NCI-H1930 (cell line): ENCODE measurements at places on chromosomes 5 and 9.

DNA sequence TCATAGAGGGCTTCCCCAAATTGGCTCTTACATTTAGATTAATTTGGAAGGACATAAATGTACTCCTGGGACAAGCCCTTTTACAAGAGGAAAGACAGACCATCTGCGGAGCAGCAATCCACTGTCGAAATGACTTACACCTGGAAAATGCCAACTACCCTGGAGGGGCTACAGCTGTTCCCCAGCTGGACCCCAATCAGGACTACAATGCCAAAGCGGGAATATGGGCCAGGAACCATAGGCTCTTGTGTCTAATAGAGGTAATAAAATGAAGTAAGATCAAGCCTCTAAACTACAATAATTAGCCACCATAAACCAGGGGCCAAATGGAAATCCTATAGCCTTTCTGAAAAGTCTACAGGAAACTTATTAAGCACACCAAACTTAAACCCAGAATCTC, 581.3 kb downstream of the PDE4D start:
- DNase-seq, result no peak

- no peak for DNase-seq
Measured at GRCh38 chr5:149886060-149886459, 58.5 kb downstream of the PDE6A start.

- no peak for DNase-seq
Measured at GRCh38 chr5:74587890-74588289, 52.6 kb downstream of the ENC1 start.

DNA sequence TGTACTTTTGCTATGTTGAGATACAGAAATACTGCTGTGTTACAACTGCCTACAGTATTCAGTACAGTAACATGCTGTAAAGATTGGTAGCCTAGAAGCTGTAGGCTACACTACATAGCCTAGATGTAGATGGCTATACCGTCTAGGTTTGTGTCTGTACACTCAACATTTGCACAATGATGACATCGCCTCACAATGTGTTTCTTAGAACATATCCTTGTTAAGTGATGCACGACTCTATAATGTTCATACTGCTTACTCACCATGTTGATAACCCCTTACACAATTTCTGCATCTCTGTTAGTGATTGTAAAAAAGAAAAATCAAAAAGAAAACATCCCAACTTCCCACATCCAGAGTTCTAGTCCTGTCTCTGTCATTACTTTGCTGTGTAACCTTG, 450.0 kb downstream of the CCDC171 start:
- no peak for DNase-seq

DNA sequence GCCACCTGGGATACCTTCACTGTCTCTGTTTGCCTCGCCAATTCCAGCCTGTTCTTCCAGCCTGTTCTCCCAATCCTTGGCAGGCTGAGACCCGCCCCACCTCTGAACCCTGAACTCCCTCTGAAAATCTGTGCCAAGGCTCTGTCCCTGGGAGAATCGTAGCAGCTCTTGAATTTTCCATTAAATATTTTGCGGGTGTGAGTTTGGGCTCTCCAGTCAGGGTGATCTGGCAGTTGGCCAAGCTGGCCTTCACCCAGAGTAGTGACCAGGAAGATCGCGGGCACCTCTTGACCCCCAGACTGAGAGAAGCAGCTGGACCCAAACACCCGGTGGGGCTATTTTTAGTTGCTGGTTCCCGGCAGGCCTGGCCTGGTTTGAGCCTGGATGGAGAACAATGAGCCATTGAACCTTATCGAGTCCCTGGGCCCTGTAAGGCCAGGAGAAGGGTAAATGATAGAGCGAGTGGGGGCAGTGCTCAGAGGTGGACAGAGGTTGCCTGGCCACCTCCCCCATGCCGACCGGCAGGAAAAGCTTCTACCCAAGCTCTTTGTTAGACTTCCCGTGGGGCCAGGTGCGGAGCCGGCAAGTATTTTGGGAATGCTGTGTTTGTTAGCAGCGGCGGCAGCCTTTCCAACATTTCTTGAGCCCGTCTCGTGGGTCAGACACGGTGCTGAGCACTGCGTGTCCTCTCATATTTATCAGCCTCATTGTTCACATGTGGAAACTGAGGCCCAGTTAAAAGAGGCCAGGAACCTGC, 146.2 kb downstream of the RGS3 start:
- DNase-seq, result no peak

DNA sequence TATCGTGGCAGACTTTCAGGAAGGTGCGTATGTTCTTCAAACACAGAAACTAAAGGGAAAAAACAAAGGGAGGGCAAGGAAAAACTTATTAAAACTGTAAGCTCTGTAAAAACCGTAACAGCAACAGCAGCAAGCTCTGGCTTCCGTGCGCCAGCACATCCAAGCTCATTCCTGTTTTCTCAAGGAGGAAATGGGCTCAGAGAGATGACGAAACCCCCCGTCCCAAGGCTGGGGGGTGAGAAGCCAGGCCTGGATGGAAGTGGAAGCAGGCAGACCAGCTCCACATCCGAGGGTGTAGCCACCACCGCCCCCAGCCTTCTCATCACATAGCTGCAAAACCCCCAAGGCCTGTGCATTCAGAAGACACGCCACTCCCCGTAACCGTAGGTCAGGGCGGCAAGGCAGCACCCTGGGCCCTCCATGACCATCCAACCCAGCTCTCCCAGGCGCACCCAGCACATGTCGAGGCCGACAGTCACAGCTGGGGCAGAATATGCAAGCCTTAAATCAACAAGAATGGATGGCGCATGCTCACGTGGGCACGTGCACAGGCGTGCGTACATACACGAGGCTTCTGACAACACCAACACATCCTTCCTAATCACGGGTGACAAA, 52.8 kb downstream of the VAV2 start:
- DNase-seq, result no peak

GRCh38 chr5:8399471-8399870, 530.5 kb downstream of the MTRR start:
- no peak for DNase-seq

- no peak for DNase-seq
Measured at GRCh38 chr9:109767404-109767803, 12.6 kb upstream of the PALM2AKAP2 start.

DNA sequence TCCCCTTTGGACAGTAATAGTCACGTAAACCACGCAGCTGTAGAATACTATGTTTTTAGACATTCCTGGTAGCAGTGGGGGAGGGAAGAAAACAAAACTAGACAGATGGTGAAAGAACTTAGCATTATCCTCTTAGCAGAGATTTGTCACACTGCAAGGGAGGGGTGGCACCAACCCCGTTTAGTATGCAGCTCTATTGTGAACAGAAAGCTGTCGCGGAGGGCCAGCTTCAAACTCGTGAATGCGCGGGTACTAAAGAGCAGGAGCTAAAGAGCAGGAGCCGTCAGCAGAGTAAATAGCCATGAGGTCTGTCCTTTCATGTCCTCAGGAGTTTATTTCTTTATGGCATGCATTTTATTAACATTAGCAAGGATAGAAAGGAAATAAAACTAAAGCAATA, 141.9 kb upstream of the SLC12A2 start:
- DNase-seq, result no peak

DNA sequence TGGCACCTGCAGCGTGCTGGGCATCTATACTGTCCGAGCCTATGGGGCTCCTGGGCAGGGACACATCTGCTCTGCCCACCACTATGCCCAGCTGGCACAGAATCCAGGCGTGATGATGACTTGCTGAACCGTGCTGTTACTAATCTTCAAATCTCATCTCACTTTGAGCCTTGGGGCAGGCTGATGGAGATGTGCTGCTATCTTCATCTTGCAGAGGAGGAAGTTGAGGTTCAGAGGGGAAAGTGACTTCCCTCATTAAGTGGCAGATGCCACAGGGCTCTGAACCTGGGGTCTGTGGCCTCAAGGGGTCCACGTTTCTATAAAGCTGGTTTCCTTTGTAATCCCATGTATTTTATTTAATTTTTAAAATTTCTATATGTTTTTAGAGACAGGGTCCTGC, 4.7 kb downstream of the SLC2A6 start:
- no peak for DNase-seq

- DNase-seq, result no peak
Measured at GRCh38 chr9:111427186-111427585, 57.0 kb downstream of the ECPAS start.

- DNase-seq, result no peak
Measured at GRCh38 chr5:137734962-137735554, 831 bp downstream of the KLHL3 start.

DNA sequence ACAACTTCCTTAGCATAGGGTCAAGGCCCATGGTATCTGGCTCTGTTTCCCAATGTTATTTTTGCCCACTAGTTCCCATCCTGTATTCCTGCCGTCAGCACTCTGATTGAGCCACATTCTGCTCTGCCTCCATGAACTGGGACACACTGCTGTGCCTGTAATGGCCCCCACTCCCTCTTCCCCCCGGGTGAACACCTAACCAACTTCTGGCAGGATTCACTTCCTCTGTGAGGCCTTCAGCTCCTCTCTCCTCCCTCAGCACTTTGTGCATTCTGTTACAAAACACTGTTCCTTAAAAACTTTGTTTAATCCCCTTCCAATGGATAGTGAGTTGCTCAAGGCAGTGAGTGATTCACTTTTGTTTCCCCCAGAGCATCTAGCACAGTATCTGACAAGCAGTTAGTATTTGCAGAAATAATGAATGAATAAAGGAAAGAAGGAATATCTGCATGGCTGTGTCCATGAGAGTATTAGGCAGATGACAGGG, 183.6 kb downstream of the EFNA5 start:
- no peak for DNase-seq

DNA sequence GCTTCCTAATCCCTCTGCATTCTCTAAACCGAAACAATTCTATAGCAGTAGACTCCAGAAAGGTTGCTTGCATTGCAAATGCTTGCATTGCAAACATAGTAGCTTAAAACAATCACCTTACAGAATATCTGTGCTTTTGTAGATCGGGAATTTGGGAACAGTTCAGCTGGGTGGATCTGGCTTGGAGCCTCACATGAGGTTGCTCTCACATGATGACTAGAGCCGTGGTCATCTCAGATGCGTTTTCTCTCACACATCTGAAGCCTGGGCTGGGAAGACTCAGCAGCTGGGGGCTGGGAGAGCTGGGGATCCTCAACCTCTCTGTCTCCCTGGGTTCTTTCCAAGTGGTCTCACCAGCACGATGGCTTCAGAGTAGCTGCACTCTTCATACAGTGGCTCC, 127.8 kb downstream of the MSX2 start:
- no peak for DNase-seq

- no peak for DNase-seq
Measured at GRCh38 chr5:1508659-1509290, 15.0 kb downstream of the LPCAT1 start.

DNA sequence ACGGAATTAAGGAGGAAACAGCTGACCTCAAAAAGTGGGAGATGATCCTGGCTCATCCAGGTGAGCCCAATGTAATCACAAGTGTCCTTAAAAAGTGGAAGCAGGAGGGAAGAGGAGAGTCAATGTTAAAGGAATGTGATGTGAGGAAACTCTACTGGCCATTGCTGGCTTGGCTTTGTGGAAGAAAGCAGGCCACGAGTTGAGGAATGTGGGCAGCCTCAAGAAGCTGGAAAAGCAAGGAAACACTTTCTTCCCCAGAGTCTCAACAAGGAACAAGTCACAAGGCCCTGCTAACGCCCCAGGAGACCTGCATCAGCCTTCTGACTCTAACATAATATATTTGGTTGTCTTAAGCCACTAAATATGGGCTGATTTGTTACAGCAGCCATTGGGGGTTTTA, 252.8 kb downstream of the PSAT1 start:
- DNase-seq, result no peak

DNA sequence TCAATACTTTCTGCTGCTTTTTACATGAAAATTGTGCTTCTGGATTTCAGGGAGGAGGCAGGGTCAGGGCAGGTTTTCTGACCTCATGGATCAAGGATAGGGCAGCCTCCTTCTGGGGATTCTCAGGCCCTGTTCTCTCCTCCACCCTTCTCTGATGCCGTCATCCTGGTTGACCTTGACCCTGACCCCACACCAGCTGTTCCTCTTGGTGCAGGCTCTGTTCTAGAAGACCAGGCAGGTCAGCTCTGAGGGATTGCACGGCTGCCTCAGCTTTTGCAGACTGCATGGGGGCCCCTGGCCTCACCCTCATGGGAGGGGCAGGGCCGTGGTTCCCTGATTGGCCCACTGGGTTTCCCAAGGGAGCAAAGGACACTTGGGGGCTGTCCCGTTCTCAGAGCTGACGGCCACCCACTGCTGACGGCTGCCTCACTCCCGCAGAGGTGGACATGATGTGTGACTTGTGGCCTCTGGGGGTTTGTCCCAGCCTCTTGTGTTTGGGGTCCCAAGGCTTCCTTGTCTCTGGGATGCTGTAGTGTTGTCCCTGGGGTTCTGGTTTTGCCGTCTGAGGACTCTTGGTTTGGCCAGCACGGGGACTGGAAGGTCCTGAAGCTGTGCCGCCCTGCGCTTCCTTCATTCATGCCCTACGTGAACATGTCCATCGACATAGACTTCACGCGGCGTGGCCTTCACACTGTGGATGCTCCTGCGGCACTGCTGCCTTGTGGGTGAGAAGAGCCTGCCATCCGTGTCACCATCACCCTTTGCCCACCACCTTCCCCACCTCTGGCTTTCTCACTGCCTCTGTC, 34.5 kb downstream of the CEP72 start:
- DNase-seq, result no peak

DNA sequence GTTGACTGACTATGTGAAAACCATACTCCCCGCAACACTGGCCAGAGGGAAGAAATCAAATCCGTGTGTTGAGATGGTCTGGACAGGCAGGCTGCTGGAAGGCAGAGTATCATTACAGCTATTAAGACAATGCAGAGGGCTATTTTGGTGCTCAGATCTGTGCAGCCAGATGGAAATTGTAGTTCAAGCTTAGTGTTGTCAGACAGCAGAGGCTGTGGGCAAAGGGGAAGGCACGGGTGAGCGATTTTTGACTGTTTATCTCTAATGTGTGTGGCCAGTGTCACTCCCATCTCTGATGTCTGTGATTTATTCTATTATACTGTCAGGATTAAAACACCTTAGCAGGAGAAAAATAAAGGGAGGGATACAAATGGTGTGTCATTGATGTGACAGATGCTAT, 984.4 kb upstream of the WWC1 start:
- no peak for DNase-seq

DNA sequence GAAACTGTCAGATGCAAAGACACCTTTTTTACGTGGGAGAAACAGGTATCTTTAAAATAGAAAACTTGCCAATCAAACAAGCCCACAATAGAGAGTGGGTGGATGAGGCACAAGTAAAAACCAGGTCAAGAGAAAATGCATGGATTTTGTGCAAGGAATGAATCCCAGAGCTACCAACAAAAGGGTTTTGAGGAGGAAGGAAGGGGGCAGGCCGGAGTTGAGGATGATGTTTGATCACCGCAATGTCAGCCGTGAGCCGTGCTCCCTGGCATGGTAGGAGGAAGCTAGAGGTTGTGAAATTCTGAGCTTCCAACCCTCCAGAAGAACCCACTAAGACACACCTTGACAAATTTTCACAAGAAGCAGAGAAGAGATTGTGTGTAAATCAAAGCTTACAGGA, 53.2 kb downstream of the HRH2 start:
- DNase-seq, result no peak

- DNase-seq, result no peak
Measured at GRCh38 chr9:111029260-111029659, 9.0 kb downstream of the LPAR1 start.
